Activated naive CD4-positive, alpha-beta T cell treated with Interleukin-2 at 50 U/mL for 16 hours (primary cell): ENCODE measurements at places on chromosomes 2 and 18.
A peak's percentile ranks its signal among the peaks of the same experiment; 100 is the strongest.

- DNase-seq = no peak
Observed at GRCh38 chr2:199382091-199382490, 75.6 kb downstream of the SATB2 start.

DNA sequence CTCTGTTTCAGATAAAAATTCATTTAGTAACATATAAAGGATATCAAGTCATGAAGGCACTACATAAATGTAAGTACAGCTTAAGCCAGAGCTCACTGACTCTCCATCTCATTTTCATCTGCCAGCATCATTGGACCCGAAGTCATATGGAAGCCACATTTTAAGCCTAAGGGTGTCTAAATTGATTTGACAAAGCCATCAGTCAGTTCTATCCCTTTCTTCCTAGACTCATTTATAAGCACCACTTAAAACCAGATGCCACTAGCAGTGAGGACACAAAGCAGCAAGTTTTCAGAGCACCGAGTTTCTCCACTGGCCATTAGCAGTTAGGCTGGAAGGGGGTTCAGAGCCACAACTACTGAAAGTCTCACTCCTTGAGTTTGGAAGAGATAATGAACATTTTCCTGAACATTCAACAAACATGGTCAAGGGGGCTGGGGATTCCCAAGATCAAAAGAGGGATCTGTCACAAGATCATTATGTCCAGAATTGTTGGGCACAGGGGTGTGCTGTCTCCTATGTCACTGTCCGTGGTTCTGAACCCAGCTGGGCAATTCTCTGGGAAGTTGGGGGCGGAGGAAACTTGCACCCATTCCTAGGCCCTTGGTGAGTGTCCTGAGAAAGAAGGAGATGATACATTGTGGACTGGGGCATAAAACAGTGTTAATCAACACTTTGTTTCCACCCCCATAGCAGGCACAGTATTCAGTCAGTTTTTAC, 158.5 kb upstream of the LMAN1 start:
- DNase-seq = no peak

- DNase-seq = no peak
Observed at GRCh38 chr18:36309436-36310391, 12.2 kb downstream of the FHOD3 start.

- DNase-seq = no peak
Observed at GRCh38 chr18:31241900-31242409, 76.0 kb upstream of the DSG1 start.

GRCh38 chr2:141055531-141055930, 1075.3 kb downstream of the LRP1B start:
- DNase-seq = no peak

- DNase-seq = peak; percentile 77
Observed at GRCh38 chr2:110211938-110212858, at the start of gene MTLN. Gene MTLN (minus strand): TSS chr2:110212547. CDS start chr2:110212525, 22 bp downstream.

DNA sequence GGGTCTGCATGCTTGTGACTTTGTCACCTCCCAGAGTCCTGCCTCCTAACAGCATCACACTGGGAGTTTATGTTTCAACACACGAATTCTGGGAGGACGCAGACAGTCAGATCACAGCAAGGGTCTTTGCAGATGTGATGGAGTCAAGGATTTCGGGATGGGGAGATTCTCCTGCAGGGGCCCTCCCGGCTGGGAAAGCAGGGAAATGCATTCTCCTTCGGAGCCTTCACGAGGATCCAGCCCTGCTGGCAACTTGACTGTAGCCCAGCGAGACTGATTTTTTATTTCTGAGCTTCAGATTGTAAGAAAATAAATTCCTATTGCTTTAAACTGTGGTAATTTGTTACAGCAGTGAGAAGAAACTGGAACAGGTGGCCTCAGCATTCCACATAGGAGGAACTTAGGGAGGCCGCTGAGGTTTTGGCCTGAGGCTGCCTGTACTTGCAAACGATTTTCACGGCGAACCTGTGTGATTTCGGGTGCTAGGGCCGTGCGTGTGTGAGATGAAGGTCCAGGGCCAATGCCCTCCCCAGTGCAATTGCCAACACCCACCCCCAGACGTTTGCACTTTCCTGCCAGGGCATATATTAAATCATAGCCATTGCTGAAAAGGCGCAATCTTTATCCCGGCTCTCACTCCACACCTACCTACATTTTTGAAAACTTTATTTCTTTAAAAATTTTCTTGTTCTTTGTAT, 79.8 kb downstream of the ASB1 start:
- DNase-seq = no peak

- DNase-seq = no peak
Observed at GRCh38 chr18:73782405-73782804, 365.2 kb downstream of the FBXO15 start.

DNA sequence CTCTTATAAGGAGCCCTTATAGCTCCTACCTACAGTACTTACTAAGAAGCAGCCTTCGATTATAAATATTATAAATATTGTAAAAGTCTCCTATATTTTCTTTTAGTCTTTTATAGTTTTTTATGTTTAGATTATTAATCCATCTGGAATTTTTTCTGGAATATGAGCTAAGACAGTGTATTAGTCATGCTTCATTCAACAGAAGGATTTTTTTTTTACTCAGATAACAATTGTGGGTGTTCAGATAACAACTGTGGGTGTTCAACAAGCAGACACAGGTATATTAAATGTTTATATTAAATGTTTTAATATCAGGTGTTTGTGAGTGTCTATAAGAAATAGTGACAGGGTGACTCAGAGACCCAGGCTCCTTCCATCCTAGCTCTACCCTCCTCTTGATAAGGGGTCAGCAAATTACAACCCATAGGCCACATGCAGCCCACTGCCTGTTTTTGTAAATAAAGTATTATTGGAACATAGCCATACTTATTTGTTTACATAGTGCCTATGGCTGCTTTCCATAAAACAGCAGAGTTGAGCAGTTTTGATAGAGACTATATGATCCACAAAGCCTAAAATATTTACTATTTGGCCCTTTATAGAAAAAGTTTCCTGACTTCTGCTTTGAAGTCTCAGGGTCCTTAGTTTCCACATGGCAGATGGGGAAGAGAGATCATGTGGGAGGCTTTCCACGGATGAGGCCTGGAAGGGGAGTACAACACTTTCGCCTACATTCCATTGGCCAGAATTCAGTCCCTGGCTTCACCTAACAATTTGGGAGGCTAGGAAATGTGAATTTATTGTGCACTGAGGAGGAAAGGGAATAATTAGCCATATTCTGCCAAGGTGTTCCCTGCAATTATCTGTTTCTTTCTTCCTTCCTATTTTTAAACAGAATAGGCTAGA, 4.3 kb upstream of the SPATS2L start:
- DNase-seq = no peak

DNA sequence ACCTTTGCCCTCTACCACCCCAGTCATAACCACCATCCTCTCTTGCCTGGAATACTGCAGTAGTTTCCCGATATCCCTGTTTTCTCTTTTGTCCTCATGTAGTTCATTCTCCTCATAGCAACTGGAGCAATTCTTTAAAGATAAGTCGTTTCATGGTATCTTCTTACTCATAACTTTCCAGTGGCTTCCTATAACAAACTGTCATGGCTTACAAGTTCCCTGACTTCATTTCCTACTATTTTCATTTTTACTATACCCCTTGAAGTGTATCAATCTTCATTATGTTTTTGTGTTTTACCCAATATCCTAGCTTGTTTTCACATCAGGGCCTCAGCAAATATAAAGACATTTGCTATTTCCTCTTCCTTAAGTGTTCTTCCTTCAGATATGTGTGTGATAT, 83.7 kb upstream of the PROKR1 start:
- DNase-seq = no peak

GRCh38 chr2:157291018-157291417, 33.5 kb downstream of the GALNT5 start:
- DNase-seq = no peak

DNA sequence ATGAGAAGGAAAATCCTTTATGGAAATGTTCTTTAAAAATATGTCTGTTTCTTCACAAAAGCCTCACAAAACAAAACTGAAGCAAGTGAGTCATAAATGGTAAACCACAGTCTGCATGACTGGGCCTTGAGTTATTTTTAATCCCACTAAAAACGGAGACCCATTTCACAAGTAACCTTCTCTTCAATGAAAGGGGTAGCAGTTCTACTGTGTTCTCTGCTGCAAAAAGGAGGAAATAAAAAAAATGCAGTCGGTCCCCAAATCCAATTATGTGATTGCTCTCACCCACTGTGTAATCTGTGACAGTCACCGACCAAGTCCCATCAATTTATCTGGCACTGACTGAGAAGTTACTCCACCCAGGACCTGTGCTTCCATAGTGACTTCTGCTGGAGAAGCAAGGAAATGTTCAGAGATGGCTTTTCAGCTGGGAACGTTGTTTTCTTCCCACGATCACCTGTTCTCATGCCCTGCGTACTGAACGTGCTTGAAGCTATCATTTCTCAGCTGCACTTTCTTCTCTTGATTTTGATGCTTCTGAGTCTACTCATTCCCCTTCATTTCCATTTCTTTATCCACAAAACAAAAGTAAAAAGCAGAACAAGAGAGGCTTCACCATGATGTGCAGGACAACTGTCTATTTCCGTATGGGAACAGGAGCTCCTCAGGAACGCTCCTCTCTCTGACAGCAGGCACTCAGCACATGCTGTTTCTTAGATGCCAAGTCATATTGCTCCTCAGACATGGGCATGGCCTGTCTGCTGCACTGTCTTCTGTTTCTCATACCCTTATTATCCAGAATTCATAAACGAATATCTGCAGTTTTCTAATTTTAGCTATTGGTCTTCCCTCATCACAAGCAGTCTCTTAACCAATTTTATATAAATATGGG, 80.0 kb upstream of the TMEM200C start:
- no peak for DNase-seq

- DNase-seq = peak; percentile 26
Observed at GRCh38 chr2:65549257-65549627, 116.8 kb upstream of the SPRED2 start.

DNA sequence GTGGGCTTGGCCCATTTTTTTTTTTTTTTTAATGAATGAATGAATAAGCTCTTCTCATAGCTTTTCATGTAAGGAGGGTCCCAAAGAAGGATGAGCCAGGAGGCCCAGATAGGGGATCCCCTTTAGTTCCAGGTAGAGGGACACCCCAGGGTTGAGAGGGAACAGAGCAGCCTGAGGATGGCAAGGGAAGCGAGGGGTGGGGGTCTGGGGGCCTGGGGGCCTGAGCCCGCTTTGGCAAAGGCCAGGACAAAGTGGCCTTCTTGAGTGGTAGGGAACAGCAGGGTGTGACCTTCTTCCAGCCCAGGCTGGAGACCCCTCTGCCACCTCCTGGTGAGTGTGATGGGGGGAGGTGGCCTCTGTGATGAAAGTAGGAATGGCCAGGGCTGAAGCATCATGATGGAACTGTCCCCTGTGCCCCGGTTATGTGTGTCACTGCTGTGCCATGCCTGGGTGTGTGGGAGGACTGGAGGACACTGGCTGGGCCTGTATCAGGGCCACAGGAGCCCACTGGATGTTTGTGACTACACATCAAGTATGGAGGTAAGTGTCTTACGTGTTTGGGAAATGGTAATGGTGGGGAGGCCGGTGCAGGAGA, 263.5 kb upstream of the HDAC4 start:
- DNase-seq = no peak

GRCh38 chr2:81942136-81942680, 1637.7 kb upstream of the LRRTM1 start:
- DNase-seq = no peak

GRCh38 chr2:122545821-122546220, 790.4 kb downstream of the TSN start:
- DNase-seq = no peak

- DNase-seq = no peak
Observed at GRCh38 chr2:201960305-201960704, 73.3 kb upstream of the FZD7 start.

- DNase-seq = peak; percentile 81
Observed at GRCh38 chr18:3129053-3129864, 90.5 kb downstream of the MYOM1 start.

GRCh38 chr18:38957736-38958135, 1392.1 kb upstream of the CELF4 start:
- DNase-seq = no peak

GRCh38 chr18:54296062-54296461, 26.7 kb downstream of the POLI start:
- DNase-seq = no peak

DNA sequence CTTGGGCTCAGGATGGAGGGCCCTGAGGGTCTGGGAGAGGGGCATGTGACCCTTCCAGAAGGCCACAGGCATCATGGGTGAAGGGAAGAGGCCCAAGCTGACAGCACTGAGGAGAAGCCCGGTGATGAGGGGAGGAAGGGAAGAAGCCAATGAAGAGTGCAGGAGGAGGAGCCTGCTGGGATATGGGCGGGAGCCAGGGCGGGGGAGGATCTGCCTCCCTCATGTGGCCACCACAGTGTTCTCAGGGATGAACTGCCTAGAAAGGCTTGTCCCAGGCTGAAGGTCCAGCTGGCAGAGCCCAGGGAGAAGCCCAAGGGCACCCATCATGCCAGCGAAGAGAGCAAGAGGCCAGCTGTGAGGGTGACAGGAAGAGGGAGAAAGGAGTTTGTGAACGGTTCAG, 24.6 kb upstream of the PLB1 start:
- DNase-seq = no peak

DNA sequence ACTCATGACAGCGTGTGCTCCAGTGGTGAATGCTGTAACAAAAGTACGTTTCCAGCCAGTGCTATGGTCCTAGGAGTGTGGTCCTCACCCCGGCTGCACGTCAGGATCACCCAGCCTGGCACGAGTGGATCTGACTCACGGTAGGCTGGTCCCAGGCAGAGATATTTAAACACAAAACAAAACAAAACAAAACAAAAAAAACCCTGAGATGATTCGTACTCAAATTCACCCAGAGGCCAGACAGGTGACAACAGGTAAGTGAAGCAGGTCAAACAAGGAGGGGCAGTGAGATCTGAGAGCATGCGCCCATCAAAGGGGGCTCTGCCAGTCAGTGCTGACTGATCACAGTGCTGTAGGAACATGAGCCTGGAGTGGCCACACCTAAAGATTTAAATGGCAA, 43.2 kb downstream of the C2orf76 start:
- no peak for DNase-seq

- peak; percentile 58 for DNase-seq
Observed at GRCh38 chr2:72892506-72893173, 5.4 kb downstream of the SPR start.

DNA sequence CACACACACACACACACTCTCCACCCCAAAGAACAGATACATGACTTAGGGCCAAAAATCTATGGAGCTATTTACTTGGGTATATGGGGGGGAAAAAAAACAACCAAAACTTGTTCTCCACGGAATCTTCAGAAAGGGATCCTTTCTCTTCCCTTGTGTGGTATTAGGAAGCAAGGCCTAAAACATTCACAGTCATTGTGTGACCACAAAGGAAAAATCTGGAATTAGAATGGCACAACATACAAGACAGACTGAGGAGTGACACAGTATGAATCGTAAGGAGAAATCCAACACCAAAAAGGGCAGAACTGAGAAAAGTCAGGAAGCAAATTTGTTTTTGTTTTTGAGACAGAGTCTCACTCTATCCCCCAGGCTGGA, 70.3 kb downstream of the ASXL2 start:
- no peak for DNase-seq

- no peak for DNase-seq
Observed at GRCh38 chr2:136284226-136285119, 166.5 kb upstream of the CXCR4 start.

DNA sequence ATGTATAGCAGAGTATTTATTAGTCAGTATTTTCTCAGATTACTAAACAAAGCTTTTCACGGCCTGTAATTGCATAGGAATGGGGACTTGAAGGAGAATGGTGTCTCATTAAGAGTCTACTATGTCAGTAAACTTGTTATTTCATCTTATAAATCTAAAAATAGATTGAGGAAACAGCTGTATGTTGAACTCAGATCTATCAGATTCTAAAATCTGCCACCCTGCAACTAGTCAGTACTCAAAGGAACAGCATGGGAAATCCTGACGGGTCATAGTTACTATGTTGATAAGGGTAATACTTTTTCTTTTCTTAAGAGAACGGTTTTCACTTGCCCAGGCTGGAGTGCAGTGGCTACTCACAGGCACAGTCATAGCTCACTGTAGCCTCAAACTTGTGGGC, 70.2 kb upstream of the EMILIN2 start:
- DNase-seq = no peak
